ENCODE measurements at places on chromosomes 3 and 15.

DNA sequence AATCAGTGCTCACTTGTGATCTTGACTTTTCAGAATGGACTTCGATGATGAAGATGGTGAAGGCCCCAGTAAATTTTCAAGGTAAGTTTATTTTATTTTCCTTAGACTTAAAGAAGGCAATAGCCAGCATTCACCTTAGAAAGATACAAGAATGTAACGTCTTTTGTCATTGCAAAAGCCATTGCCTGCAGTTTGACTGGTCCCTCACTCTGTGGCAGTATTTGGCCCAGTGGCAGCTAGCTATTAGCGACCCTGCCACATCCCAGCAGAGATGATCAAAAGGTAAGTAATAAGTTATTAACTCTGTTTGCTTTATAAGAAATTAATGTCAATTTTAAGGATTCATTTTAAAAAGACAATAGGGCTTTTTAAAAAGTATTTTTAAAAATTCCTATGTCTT lies 53.7 kb downstream of the ARNT2 start:
- DNase-seq, result no peak

- no peak for DNase-seq
Measured at GRCh38 chr3:87488765-87489164, 212.4 kb upstream of the POU1F1 start.

GRCh38 chr3:159123877-159124276 lies 322.0 kb downstream of the MFSD1 start:
- no peak for DNase-seq

- DNase-seq, result no peak
Measured at GRCh38 chr3:143267989-143268388, 148.4 kb downstream of the CHST2 start.

DNA sequence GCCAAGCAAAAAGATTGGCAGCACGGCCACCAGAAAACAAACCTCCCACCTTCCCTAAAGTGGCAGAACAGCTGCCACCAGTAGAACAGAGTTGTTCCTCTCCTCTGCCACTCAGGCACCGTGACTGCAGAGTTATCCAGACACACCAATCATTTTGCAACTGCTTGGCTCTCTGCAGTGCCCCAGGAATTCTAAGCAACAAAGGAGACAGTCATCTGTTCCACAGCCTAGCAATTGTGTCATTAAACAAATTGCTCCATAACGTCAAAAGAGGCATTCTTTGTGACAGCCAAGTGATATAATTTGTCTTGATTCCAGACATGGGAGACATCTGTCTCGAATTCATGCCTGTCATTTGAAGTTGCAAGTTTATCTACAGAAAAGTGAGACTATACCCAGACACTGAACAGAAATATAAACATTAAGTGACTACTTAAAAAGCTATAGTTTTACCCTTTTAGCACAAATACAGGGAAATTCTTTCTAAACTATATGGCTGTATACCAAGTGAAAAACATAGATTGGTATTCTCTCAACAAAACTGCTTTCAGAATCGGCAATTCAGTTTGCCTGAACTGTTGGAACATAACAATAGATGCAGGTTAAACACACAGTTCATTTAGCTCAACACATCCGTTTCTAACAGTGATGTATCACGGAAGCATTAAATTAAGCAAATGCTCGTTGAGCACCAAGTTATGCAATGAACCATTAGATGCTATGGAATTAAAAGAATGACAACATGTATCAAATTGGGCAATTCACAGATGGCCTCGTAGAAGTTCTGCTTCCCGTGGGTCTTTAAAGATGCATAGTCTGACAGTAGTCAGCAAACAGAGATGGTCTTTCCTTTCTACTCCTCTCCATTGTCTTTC lies 281.3 kb downstream of the FGF12 start:
- no peak for DNase-seq

GRCh38 chr3:106629215-106629832 lies 747.9 kb upstream of the CCDC54 start:
- no peak for DNase-seq

DNA sequence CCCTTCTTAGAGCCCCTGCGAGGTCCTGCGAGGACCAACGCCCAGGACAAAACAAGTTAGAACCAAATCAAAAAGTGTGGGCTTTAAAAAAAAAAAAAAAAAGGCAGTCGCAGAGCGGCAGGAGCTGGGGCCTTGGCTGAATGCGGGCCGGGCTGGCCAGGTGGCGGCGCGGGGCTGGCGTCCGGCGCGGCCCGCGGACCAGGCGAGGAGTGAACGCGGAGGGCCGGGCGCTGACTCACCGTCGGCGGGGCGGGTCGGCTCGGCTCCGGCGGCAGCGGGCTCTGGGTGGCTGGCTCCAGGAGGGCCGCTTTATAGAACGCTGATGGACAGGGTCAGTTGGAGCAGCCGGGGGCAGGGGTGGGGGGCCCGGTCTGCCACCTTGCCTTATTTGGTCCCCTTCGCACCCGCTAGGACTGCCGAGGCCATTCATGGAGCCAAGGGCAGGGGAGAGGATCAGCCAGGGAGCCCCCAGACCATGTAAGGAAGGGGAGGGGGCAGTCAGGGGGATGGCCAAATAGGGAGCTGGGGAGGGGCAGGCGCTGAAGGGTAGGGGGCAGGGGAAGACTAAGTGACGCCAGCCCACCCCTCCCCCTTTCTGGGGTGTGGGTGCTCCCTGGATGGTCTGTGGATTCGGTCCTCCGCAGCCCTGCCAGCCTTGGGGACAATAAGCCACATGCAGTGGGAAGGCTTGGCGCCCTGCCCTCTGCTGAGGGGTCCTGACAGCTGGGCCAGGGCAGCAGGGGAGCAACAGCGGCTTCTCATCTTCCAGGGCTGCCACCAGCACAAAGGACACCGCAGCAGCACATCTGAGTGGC lies at the start of gene ACTC1:
Gene ACTC1, minus strand, starts transcription at position 283 of the 815 bp plus-strand sequence. CDS start 741 bp downstream, outside the sequence.
- no peak for DNase-seq

DNA sequence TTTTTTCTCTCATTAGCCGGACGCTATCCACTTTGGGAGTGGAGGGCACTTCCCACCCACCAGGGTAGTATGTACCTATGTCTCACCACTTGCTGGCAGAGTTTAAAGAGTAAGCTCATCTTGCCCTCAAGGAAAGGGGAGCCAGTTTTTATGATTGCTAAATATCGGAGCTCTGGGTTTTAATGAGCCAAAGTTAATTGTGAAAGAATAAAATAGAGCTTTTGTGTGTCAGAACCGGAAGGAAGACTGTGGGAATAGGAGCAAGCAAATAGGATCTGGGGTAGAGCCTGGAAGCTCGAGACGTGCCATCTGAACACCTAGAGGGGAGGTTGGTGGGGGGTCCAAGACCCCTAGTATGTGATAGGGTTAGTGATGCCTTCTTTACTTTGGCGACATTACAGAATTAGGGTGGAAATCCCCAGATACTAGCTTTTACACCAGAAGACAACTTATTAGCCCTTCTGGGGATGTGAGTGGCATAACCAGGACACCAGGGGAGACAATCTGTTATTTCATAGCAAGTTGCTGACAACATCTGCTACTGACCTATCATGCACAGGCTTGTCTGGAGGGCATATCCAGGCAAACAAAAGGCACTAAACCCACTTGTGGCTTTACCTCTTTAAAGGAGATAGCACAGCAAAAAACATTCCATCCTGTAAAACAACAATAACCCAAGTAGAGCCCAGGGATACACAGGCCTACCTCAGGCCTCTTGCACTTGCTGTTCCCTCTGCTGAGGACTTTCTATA lies 333.8 kb downstream of the ZNF621 start:
- DNase-seq, result no peak

- no peak for DNase-seq
Measured at GRCh38 chr3:32601722-32602121, 31.1 kb upstream of the DYNC1LI1 start.

- DNase-seq, result peak; percentile 54
Measured at GRCh38 chr3:105747060-105747541, 121.7 kb downstream of the CBLB start.

DNA sequence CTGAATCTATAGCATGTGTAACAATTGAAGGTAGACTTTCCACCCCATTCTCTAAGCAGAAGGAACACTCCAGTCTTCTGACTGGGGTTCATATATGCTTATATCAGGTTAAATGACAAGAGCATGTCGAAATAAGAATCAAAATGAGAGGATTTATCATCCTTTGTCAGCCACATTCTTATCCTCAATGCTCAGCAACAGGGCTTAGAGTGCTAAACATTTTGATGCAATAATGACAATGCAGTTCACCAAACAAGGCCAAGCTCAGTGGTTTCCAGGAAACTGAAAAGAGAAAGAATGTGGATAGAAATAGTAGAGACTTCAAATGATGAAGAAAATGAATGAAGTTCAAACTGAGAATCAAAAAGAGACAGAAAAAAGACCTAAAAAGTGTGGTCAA lies 78.0 kb downstream of the FSIP1 start:
- no peak for DNase-seq

DNA sequence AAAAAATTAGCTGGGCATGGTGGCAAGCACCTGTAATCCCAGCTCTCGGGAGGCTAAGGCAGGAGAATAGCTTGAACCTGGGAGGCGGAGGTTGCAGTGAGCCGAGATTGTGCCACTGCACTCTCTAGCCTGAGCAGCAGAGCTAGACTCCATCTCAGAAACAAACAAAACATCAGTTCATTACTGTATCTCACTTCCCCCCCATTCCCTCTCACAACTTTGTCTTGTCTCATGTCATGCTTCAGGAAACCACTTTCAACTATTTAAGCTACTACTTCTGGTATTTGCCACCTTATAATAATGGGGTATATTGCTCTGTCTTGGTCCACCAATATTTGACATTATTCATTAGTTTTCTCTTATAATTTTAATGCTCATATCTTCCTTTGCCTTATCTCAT lies 26.2 kb downstream of the PIK3CA start:
- no peak for DNase-seq

Measured in activated CD4-positive, alpha-beta T cell treated with anti-CD3 and anti-CD28 coated beads, Interleukin-2, amount 50 U/mL, for 16 hours (primary cell).